Left cardiac atrium (tissue), 4 donors: ENCODE measurements at places on chromosomes 7 and 10.
A peak's percentile ranks its signal among the peaks of the same experiment; 100 is the strongest.

- no peak for DNase-seq
Observed at GRCh38 chr7:13307040-13307439, 619.6 kb downstream of the ARL4A start.

DNA sequence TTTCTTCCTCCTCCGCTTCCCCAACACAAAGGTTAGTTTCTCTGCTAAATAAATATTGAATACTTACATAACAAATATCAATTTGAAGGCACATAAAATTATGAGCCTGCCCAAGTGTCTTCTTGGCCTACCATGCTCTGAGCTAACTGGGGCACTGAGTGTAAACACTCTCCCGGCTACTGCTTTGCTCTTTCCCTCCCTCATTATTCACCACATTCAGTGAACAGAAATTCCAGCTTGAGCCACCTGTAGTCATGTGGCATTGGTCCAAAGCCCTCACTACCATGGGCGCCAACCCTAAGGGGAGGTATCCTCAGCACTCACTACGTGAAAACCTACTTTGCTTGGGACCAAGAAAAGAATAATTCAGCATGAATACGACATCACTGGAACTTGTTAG, 409.0 kb downstream of the KCNMA1 start:
- no peak for DNase-seq

DNA sequence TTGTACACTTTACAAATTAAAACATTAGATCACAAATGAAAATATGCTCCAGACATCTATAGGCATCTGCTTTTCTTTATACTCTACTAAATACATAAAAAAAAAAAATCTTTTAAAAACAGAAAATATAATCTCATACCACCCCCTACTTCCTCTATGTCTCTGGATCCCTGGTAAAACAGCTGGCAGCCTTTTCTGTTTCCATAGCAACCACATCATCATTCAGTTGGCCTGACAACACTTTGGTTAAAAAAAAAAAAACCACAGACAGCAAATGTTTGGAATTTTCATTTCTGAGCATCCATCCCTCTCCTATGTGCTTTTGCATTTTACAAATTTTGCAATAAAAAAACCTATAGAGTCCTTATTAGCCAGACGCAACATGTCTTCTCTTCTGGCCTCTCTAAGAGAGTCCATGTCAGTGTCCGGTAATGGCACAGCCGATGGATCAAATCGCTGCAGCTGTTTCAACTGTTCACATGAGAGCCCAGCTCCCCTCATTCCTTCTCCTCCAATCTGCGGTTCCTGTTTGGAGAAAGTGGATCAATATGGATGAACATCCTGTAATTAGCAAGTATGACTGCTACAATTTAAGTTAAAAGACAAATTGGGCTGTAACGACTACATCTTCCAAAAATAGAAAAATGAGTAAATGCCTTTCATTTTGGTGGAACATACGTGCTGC, 105.6 kb downstream of the NSUN6 start:
- DNase-seq: no peak

- DNase-seq: no peak
Observed at GRCh38 chr7:102101926-102102325, 184.7 kb upstream of the SH2B2 start.

- DNase-seq: no peak
Observed at GRCh38 chr7:15252181-15252580, 309.6 kb downstream of the AGMO start.

DNA sequence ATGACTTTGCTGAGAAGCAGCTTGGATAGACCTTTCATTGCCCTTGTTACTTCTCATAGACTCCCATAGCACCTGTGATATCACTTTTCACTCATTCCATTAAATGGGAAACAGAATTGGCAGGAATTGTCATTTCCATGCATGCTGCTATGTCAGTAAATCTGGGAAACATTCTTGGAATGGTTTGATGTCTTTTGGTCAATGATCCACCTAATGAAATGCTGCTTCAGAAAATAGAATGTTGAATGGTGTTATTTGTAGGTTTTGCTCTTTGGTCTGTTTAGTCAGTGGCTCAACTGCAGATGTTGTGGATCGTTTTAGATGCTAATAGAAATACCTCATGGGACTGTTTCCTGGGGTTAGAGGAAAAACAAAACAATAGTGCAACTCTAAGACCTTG, 127.8 kb downstream of the PLPP4 start:
- DNase-seq: no peak

- DNase-seq: no peak
Observed at GRCh38 chr10:86500846-86501245, 20.7 kb downstream of the WAPL start.

DNA sequence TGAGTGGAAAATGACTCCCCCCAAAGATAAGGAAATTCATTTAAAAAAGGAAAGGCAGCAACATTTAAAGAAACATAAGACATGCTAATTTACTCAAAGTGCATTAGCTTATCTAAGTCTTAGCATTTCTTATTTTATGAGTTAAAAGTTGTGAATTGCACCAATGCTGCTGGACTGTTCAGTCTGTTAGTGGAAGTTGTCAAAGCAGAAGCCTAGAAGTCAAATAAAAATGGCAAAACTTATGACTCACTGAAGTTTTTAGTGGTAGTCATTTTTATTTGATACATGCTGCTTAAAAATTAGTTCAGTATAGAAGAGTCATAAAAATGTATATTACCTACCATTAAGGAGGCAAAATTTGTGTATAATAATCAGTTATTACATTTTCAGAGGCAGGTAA, 90.8 kb upstream of the FGL2 start:
- DNase-seq: no peak

GRCh38 chr7:139731802-139732470, 45.9 kb downstream of the HIPK2 start:
- peak; percentile 90 for DNase-seq

- DNase-seq: no peak
Observed at GRCh38 chr10:32956365-32957197, 1.4 kb downstream of the ITGB1 start.

DNA sequence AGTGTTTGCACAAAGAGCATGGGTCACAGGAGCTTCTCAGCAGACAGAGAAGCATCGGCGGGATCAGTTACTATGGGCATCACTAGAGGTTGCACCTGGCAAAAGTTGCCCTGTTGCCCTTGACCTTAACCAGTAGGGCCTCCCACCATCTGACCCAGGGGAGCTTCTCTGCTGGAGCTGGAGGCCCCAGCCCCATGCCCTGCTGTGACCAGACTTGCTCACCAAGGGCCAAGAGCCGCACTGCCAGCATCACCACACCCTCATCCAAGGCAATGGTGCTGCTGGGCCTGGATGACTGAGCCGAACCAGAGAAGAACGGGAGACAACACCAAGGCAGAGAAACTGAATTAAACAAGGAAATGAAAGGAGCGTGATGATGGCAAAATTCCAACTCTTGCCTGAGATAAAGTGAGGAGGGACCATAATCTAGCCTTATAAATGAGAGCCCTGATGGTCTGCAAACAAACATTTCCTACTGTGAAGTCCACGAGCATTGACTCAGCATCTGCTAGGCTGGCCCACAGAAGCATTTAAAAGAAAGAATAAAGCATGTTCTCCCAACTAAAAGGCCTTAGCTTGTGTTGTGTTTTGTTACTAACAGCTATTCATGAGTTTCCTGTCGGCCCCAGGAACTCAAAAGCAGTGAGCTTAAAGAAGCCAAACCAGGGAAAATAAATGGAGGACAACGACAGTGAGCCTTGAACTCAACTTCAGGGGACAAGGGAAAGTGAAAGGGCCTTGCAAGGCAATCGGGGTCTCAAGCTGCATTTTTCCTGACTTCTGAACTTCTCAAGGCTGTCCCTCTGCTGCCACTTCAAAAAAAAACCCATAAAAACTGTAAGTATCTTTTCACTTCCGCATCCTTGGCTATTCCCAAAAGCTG, 60.4 kb downstream of the AFAP1L2 start:
- DNase-seq: no peak

DNA sequence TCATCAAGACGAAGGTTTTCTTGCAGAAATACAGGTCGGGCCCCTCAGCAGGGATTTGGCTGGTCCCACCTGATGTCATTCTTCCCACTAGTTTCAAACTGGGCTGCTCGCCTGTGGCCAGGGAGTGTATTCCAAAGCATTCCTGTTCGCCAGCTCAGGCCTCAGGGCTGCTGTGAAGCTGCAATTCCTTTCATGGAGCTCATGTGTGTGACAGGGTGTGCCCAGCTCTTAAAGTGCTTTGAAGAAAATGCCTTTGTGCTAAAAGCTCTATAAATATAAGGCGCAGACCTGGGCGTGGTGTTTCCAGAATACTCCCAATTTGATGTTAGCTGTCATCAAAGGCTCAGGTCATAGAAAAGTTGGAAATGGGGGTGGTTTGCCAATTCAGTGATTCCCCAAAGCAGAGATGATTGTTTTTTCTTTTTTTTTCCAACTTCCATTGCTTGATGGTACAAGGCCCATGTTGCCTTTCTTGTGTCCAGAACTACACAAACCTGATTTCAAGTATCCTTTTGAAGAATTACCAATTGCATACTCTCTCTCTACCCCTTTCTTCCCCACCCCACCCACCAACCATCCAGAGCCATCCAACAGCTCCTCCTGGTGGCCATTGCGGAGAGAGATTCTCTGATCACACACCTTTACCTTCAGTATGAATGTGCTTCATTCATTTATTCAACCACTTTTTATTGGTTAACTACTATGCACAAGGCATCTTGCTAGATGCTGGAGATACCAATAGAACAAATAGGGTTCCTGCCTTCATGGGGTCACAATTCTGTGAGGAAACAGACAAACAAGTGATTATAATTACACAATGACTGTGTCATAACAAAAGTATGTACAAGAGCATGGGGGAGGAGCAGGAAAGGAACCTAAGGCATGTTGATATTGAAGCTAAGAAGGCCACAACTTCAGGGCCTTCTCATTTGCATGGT, 297.3 kb upstream of the LYZL1 start:
- DNase-seq: peak; percentile 36

DNA sequence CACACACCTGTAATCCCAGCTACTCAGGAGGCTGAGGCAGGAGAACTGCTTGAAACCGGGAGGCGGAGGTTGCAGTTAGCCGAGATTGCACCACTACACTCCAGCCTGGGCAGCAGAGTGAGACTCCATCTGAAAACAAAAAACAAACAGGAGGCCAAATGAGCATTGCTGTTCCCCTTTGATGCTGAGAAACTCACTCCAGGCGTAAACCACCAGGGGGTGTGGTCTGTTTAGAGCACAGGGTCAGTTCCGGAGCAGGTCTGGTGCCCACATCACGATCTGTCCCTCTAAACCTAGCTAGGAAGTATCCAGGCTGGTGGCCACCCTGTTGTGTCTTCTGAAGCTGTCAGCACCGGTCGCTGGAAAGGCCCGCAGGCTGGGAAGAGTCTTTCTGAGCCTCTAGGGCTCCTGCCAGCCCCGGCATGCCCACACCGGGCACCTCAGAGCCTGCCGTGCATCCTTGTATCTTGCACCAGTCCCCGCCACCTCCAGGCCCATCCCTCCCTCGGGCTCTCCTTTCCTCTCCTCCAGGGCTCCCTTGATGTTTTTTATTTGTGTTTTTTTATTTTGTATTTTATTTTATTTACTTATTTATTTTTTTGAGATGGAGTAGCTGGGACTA, 66.3 kb upstream of the SH2B2 start:
- no peak for DNase-seq

DNA sequence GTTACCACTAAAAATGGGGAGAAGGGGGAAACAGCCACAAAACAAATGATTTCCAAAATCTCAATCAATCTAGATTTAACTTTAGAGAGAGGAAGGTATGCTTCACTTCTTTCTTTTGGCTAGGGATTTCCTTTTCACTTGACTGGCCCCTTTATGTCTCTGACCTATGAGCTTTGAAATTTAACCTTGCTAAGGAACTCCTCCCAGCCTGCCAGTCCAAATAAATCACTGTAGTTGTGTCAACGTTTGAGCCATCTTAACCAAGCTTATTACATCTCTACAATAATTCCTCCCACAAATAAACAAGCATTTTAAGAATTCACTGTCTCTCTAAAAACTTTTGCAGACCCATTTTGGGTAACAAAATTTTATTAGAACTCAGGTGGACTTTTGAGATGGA, 315.5 kb upstream of the CELF2 start:
- DNase-seq: no peak

GRCh38 chr7:117848941-117849340, 24.3 kb downstream of the CTTNBP2 start:
- DNase-seq: no peak

GRCh38 chr10:78134773-78135306, 101.2 kb downstream of the RPS24 start:
- DNase-seq: no peak

DNA sequence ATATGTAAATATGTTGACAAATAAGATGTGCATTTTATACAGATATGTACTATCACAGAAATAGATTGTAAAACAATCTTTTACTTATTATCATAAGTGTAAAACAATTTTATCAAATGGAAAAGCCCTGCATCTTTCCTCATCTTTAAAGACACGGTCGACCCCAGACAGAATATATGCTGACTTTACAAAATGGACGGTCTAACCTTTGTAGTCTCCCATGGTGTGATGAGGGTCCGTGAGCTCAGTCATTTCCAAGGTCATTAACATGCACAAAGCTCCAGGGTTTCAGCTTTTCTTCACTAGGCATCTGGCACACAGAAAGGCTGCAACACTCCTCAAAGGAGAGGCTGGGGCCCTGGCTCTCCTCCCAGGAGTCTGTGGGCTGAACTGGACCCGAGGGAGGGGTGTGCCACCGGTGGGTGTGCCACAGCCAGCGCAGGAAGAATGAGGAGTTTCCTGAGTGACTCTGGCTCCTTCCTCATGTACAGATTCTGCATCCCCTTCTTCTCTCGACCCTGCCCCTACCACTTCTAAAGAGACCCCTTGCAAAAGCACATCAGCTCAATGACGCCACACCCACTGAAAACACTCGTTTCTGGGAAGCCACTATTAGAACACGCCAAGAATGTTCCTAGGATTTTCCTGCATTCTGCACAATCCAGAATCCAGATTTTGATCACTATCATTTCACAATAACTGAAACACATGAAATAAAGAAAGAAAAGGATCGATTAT, 26.2 kb upstream of the ABLIM1 start:
- DNase-seq: peak; percentile 79

DNA sequence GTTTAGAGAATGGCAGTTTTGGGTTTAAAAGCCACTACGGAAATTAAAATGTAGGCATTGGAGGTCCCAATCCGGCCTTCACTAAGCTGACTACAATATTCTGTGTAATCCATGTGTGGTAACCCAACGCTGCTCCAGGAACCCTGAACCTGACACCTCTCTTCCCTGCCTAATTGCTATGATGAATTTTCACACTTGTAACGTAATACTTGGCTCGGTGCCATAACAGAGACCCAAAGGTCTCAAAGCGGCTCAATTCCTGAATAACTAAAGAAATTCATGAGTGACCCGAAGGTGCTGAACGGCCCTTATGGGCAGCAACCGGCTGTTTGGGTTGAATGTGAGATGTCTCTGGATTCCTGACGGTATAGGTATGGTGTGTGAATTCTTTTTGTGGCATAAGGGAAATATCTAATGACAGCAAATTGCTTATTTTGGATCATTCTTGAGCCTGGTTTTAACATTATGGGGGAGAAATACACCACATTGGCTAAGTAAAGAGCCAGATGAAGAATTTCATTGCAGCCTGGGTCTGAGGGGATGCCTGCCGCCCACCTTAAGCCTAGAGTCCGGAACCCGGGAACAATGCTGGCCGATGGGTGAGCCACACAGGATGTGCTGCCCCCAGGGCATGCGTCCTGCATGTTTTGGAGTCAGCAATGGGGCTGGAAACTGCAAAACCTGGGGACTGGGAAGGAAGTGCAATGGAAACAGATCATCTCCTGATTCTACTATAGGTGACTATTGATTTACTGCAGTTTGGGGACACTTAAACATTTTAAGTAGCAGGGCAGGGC, 69.7 kb upstream of the FZD8 start:
- no peak for DNase-seq

- DNase-seq: no peak
Observed at GRCh38 chr10:29555746-29556481, 78.9 kb downstream of the SVIL start.
